ENCODE measurements at places on chromosomes 5 and 9.

- DNase-seq, result no peak
Observed at GRCh38 chr5:176899296-176899891, at the start of gene HK3. TSS of gene HK3 (minus strand) at chr5:176899346. CDS start at chr5:176896159, 3,187 bp downstream.

DNA sequence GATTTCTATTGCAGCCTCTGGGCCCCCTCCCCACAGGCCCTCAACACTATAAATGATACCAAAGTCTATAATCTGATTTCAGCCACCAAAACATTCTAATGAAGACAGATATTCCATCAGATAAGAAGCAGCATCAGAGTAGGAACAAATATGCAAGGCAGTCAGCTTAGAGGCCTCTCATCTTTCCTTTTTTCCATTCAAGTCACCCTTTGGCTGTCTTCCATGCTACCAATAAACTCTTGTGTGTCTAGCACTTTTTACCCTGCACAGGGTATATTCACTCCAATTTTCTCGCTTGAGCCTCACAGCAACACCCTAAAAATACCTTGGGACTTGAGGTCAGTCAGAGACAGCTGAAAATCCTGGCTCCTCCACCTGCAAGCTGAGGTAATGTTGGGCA lies 193.7 kb downstream of the BRINP1 start:
- no peak for DNase-seq

DNA sequence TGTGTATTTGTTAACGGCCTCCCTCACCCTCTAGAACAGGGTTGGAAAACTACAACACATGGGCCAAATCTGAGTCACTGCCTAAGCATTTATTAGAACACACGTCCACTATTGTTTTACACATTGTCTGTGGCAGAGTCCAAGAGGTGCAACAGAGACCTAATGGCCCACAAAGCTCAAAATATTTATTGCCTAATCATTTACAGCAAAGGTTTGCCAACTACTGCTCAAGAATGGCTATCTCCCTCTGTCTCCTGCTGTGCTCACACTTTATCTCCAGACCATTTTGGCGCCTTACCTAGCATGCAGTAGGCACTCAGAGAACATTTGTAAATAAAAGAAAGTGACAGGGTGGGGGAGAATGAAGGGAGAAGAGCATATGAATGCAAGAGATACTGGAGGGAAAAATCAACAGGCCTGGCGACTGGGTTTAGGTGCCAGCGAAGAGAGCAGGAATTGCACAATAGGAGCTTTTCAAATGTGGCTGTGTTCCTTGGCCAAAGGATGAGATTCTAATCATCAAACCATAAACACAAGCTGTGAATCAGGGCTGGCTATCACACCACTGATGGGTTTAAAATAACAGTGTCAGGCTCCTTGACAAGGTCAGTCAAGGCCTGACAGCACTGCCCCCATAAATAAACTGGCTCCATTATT lies 80.3 kb downstream of the EPB41L4A start:
- no peak for DNase-seq

- DNase-seq, result no peak
Observed at GRCh38 chr9:16611983-16612382, 258.5 kb downstream of the BNC2 start.

DNA sequence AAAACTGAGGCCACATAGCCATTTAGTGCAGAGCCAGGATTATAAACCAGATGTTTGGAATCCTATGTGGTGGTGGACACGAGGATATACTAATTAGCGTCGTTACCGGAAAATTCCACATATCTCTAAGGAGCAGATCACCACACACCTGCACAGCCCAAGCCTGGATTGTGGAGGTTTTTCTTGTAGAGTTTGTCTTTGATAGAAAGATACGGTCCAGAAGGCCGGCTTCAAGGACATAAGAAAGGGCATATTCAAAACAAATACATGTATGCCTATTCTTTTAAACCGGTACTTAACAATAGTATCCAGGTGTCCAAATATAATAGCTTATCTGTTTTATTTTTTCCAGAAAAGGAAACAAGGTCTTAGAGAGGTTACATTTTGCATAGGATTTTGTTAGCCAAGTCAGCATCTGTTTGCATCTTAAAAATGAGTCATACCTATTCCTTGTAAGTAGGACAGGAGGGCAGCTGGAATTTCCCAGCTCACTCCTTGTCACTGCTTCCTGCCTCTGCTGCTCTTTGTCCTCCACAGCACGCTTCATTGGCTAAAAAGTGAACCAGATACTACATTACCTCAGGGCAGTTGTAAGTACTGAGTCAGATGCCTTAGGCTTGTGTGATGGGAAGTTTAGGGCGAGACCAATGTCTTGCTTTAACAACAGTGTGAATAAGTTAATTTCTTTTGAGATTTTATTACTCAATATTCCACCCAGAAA lies 3.6 kb downstream of the TMC1 start:
- DNase-seq, result peak; percentile 24

GRCh38 chr5:24646915-24647314 lies 2.1 kb upstream of the CDH10 start:
- DNase-seq, result no peak

All from GM20000 (cell line).